Femur (tissue), 1 donor: ENCODE measurements at places on chromosomes 3 and 15.

DNA sequence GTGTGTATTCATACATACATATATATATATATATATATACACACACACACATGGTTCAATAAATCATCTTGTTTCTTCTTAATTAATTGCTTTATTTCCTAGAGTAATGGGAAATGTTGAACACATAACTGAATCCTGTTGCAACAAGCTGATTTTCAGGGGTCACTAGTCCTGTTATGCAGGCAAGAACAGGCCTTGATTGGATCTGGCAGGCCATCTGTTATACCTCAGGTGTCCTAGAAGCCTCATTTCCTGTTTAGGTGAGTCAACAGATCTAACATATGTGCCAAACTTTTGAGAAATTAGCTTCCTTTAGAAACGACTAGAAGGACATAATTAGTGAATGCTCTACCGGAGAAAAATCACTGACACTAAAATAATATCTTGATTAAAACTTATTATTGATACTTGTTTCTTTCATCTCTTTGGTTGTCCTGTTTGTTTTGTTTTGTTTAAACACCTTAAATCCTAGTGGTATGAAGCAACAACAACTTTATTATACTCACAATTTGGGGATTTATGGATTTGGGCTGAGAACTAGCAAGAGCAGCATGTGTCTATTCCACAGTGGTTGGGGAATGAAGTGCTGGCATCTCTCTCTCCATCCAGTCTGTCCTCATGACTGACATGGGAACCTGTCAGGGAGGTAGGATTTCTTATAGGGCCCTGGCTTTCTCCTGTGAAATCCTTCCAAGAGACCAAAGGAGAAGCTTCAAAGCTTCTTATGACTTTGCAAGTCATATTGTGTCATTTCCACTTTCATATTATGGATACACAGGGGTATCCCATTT lies 552.6 kb downstream of the NSUN3 start:
- DNase-seq = no peak

- DNase-seq = no peak
Observed at GRCh38 chr3:57616233-57616632, 19.1 kb upstream of the ARF4 start.

- DNase-seq = no peak
Observed at GRCh38 chr15:35182841-35183479, 97.9 kb upstream of the NANOGP8 start.

- peak; percentile 57 for DNase-seq
Observed at GRCh38 chr15:99925661-99926461, 192.6 kb upstream of the LYSMD4 start.

DNA sequence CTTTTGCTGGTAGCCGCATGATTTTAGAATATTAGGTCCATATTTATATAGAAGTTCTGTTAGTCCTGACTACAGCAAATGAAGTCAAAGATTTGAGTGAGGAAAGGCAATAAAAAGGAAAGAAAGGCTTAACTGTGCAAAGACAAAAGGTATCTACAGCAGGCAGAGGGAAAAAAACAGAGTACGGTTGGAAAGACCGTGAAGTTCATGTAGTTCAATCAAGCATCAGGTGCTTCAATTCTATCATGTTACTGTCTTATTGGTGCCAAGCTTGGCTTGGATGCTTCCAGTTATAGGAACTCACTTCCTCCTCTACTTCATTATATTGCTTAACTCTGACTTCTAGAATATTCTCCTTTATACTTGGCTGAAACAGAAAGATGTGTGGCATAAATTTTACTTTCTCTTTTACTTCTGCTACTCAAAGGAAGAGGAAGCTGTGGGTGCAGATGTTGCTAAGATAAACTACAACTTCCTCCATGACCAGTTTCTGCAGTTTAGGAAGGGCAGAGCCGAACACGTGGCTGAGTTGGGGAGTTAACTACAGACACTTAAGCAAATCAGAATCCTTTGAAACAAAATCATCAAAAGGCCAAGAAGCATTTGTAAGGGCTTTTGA lies 72.6 kb upstream of the ZBED2 start:
- no peak for DNase-seq

DNA sequence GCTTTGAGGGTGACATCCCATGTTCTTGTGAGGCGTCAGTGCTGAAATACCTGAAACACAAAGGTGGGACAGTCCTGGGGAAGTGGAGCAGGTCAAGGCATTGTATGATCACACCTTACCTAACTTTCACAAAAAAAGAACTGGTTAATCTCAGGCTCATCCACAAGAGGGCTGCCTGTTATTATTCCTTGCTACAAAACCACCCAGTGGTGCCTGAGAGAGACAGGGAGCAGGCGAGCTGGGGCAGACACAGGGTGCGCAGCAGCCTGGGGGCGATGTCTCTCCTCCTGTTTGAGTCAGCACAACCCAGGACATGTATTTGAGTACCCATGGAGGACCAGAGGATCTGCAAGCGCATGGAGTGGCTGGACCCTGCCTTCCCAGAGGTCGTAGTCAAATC lies 316.8 kb upstream of the ATP10A start:
- DNase-seq = no peak

DNA sequence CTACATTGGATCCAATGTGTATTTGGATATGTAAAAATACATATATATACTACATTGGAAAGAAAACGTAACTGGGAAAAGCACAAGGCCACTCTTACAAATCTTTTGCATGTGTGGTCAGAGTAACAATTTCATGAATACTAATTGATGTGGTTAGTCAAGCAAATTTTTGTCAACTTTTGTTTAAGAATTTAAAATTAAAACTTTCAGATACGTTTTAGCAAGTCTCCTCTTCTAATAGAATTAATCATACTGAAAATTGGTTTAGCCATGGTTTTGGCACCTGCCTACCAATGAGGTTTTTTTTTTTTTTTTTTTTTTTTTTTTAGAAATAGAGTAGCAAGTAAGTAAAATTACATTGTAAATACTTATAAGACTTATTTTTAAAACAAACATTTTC lies 153.0 kb upstream of the CGNL1 start:
- DNase-seq = no peak

- no peak for DNase-seq
Observed at GRCh38 chr3:49388289-49388820, 23.4 kb downstream of the RHOA start.

- no peak for DNase-seq
Observed at GRCh38 chr3:19877656-19878055, 56.4 kb downstream of the EFHB start.

- peak; percentile 76 for DNase-seq
Observed at GRCh38 chr15:84955089-84955848, 26.4 kb upstream of the PDE8A start.

DNA sequence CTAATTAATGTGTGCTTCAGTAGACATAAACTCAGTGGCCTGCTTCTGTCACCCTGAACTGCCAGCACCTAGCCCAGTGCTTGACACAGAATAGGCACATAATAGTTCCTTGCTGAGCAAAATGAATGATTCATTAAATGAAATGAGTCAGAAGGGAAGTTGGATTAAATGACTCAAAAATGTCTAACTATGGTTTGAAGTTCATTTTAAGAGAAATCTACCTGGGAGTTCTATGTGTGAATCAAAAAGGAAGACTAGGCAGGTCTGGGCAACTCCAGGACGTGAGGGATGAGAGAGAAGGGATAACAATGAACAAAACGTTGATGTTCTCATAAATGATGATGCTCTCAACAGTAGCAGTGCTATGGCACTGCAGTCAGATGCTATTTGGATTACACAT lies 175.0 kb downstream of the CFAP20DC start:
- no peak for DNase-seq

DNA sequence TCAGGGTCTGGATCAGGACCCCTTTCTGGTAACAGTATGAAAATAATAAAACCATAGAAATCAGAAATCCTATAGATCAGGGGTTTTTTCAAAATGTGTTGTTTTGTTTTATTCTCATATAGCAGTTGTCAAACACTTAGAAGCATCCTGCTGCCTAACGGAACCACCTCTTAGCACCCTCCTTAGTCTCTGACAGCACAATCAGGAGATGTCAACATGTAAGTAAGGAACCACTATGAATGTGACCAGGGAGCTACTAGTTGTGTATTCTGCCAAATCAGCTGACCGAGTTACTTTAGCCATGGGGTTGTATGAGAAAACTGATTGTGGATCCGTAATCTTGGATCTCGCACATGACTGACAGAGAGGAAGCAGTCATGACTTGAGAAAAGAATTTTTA lies 22.2 kb downstream of the CCDC39 start:
- DNase-seq = no peak

DNA sequence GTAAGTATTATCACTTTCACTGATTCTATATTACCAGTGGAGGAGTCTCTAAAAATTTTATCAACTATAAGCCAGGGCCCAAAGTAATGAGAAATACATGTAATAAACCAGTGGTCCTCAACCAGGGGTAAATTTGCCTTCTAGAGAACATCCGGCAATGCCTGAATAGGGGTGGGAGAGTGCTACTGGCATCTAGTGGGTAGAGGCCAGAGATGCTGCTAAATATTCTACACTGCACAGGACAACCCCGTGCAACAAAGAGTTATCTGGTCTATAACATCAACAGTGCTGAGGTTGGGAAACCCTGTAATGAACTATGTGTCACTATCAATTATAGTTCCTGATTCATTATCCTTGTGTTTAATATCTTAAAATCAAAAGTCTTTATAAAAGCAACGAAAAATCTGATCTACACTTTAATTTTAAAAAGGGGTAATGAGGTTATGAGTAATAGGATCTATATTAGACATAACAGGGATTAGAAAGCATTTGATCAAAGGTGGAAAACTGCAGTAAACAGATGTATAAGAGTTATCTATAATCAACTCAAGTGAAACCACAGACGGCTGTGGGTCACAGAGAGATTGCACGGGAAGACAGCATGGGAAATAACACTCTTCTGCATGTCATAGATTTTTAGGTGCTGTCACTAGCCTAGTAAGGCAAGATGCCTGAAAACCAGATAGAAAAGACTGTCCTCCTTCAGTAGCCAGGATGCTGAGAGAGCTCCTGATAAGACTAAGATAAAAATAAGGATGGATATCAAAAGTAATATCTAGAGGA lies 2.0 kb downstream of the LYSMD2 start:
- no peak for DNase-seq

- DNase-seq = no peak
Observed at GRCh38 chr3:131847966-131848510, 186.8 kb downstream of the CPNE4 start.

DNA sequence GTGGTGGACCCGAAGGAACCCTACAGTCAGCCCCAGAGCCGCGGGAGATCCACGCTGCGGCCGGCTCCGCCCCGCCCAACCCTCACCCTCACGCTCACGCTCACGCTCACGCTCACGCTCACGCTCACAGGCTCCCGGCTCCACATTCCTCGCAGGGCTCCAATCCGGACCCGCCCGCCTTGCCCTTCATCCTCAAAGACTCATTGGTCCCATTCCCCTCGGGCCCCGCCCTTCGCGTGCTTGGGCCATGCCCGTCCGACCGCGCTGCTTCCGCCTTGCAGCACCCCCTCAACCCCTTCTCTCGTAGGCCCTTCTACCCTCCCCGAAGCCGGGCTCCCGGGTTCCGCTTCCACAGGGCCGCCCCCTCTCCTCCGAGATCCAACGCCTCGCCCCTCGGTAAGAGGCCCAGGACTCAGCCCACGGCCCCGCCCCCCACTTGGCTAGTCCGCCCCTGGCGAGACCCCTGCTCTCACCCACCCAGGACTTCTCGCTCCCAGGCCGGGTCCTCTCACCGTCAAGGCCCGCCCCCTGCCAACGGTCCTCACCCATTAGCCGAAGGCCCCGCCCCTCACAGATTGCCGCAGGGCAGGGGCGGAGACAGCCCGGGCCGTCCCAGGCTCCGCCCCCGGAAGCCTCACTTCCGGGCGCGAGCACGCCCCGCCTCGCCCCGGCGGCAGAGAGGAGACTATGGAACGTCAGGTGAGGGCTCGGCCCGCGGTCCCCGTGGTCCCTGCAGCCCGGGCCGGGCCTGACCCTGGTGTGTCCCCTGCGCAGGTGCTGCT lies at the start of gene APEH:
APEH (plus strand) TSS at position 637 of the 782 bp plus-strand sequence; CDS start at position 688, 51 bp downstream.
- DNase-seq = peak; percentile 96

DNA sequence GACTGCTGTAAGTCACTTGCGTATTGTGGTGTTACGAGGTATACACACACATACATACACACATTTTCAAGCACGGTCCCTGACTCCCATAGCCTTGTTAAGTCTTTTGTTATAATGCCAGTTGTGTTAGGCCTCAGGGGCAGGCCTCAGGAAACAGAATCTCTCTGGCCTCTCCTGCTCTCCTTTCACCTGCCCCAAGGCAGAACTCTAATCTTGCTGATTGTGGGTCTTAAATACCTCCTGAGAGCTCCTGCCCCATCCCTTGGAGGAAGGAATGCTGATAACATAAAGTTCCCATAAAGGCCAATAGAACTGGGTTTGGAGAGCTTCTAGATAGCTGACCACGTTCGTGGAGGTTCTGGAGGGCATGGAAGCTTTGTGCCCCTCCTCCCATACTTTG lies 3.9 kb upstream of the NIT2 start:
- DNase-seq = no peak

DNA sequence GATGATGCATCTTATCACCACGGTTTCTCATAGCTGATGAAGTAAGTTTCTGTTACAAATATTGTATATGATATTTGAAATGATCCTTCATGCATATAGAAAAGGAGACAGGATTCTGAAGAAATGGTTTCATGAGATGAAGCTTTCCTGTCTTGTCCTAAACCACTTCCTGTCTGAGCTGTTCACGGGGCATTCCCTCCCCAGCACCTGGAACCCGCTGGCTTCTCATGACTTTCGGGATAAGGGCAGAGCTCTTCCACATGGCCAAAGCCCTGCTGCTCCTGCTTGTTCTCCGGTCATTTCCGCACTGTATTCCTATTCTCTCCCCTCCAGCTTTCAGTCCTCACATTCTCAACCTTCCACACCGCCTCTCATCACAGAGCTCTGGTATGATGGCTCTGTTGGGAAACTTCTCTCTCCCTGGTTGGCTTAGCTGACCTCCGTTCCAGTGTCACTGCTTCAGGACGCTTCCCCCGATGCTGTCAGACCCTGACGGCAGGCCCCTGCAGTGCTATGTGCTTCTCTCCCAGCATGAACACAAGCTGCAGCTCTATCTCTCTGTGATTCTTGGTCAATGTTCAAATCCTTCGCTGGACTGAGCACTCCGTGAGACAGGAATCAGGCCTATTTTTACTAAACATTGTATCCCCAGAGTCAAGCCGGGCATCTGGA lies 86.9 kb upstream of the HERC1 start:
- DNase-seq = no peak

DNA sequence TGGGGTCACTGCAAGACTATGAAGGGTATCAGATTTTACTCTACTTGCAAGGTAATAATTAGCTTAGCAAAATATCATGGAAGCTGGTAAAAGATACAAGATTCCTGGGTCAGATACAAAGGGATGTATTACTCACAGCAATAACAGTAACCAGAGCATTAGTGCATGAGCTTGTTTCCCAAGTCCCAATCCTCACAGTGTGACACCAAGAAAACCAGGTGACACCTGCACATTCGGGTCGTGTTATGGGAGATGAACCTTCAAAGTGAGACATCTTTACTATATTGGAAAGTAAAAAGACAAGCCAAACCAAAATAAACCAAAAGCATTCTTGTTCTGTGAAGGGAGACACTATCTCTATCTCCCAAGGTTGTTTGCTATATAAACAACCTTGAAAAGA lies 528.7 kb upstream of the TGFBR2 start:
- DNase-seq = no peak

GRCh38 chr3:4407941-4408340 lies 59.1 kb downstream of the SUMF1 start:
- no peak for DNase-seq

GRCh38 chr3:2568929-2569328 lies 470.3 kb downstream of the CNTN4 start:
- DNase-seq = no peak
